ENCODE measurements at places on chromosomes 1 and 21.

DNA sequence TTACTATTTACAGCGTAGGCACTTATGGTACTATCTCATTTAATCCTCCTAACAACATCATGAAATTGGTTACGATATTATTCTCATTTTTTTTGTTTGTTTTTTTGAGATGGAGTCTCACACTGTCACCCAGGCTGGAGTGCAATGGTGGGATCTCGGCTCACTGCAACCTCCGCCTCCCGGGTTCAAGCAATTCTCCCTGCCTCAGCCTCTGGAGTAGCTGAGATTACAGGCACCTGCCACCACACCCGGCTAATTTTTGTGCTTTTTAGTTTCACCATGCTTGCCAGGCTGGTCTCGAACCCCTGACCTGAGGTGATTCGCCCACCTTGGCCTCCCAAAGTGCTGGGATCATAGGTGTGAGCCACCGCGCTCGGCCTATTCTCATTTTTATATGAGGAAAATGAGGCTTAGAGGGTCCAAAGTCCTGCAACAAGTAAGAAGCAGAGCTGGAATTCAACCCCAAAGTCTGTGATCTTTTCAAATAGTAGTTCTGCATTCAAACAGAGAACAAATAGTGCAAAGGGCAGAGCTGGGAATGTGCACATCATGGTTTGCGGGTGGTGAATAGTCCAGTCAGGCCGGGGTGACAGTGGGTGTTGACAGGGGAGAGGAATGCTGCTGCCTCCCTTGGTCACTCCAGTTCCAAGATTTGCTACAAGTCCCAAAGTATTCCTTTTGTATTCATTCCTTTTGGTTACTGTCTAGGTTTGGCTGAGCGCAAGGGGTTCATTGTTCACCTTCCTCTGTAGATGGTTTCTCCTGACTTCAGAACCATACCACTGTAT is 4.6 kb downstream of the PRUNE1 start:
- no peak for DNase-seq

DNA sequence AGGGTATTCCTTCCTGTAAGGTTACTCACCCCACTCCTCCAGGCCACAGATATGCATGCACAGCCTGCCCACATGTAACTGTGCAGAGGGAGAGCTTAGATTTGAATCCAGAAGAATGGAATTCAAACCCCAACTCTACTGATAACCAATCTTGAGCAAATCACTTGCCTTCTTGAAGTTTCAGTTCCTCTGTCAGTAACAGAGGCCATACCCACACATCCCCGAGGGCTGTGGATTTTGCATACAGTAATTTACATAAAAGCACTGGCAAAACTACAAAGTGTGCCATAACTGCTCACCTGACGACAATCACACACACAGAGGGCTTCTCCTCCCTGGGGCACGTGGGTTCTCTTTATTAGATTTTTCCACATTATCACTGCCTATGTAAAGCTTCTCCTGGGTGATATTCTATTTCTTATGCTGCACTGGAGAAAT is 18.6 kb downstream of the CD247 start:
- DNase-seq: peak; percentile 54

DNA sequence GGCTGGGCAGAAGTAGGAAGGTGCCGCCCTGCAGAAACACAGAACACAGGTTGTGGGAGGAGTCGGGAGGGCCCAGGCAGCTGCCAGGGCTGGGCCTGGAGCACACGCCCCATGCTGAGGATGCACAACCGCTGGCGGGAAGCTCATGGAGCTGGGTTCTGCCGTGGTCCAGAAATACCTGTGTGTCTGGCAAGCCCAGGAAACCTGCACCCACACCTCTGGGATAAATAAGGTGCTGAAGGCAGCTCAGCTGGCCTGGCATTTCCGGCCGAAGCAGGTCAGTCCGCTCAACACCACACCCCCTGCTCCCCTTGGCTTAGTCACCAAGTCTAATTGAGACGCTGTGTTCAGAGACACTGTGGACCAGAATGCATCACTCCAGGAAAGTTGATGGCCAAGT is 32.1 kb downstream of the CTNNBIP1 start:
- no peak for DNase-seq

GRCh38 chr1:10765304-10765703 is 31.1 kb downstream of the CASZ1 start:
- no peak for DNase-seq

GRCh38 chr21:36661511-36662309 is 37.2 kb upstream of the SIM2 start:
- no peak for DNase-seq

DNA sequence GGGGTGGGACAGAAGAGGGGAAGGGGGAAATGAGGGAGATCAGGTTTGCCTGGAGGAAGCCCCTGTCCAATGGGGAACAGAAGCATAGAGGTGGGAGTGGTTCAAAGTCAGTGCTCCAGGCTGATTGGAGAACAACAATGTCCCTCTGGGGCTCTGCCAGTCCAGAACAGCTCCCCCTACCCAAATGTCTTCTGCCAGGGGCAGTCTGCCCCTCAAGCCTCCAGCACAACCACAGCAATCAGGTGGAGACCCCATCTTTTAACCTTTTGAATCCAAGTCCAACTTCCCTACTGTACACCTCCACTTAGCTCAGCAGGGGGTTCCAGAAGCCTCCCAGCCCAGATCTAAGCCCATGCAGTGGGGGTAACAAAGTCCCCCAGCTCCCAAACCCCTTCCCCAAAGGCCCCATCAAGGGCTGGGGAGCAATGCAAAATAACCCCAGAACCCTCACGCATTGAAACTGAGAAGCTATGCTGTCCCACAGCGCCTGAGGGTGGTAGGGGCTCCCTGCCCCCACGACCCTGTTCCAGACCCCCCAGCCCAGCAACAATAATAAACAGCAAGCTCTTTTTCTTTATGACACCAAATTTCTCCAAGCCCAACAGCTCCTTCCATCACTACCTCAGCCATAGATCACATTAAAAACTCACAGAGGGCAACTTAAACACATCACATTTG is 3.3 kb downstream of the AHDC1 start:
- no peak for DNase-seq

DNA sequence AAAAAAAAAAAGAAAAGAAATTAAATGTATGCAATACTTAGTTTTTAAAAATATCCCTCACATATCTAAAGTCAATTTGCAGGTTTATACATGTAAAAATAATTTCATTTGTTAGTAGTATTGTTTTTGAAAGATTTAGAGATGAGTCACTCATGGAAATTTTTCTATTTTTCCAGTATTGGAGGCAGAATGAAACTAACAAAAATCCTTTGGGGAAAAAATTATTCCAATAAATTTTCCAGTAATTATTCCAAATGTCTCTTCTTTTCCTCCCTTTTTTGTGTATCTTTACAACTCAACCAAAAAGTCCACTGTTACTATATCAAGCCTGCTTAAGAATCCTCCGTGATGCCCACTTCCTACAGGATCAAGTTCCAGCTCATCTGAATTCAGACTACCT is 29.9 kb downstream of the MPZL1 start:
- no peak for DNase-seq

DNA sequence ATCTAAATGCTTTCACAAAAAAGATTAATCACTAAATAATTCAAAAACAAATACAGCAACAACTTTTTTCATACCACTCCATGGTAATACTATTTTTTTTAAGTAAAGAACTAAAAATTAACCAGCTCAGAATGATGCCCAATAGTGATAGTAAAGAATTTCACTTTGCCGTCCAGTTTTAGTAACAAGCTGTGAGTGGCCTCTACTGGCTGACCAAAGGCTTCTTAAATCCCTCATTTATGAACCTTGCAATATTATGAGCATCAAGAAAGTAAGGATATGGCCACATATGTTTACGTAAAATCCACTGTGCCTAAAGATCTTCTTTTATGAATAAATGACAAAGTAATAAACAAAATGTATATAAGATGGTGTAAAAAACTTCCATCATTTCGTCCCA is 108.6 kb downstream of the GPATCH2 start:
- DNase-seq: no peak

GRCh38 chr1:201648066-201648906 is 109.4 kb downstream of the NAV1 start:
- no peak for DNase-seq

GRCh38 chr1:155873860-155874259 is 14.5 kb downstream of the SYT11 start:
- DNase-seq: no peak

All from activated CD4-positive, alpha-beta T cell treated with anti-CD3 and anti-CD28 coated beads, Interleukin-2, Interleukin-6, amounts not matched to agents 100 ng/mL and 50 ng/mL, durations not matched to agents 16 hours and 8 hours (primary cell).